ENCODE measurements at places on chromosomes 2 and 18. TPM values are rescaled to one million over a fixed set of nuclear protein-coding genes. Genes with fewer than 3 reads are reported as not detected.

Gene ZNF396
- polyA plus RNA-seq = 5.5 TPM

Gene CRYBA2
- not detected for polyA plus RNA-seq

- DNase-seq = no peak
Observed at GRCh38 chr2:162030363-162031190, 43.4 kb downstream of the DPP4 start.

DNA sequence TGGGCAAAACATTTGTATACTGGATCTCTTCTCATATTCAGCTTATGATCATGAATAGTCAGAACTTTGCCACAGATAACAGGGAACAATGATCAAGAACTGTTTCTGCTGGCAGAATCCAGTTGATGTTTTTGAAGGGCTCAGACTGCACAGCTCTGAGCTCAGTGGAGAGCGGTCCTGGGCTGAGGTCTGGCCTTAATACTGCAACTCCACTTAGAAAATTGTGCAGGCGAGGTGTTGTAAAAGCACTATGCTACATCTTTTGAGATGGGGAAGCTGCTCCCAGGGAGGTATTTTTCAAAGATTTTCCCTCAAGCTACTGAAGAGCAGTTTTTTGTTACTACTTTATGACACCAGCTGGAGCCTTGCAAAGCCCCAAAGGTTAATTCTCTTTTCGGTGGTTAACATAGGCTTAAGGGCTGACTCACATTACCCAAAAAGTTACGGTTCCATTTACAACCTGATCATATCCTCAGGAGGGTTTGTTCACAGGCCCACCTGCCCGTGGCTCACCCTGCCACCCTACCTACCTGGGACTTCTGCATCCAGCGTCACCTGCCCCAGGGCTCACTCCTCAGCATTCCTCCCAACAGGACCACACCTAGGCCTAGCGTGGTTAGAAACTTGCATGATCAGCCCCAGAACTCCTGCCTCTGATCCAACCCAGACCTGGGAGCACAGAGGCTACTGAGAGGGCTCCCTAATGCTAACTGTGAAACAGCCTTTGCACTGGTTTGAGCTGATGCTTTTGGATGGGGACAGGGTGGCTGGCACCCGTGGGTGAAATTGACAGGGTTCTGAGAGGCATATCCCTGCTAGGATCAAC lies 114.4 kb downstream of the NCK2 start:
- DNase-seq = no peak

- DNase-seq = no peak
Observed at GRCh38 chr2:207698301-207698700, 13.1 kb upstream of the CCNYL1 start.

GRCh38 chr2:18950361-18950851 lies 361.0 kb upstream of the NT5C1B start:
- DNase-seq = no peak
